Stimulated activated CD8-positive, alpha-beta memory T cell treated with anti-CD3 and anti-CD28 coated beads, Interleukin-7, amount 100 ng/mL, for 1 hour (primary cell): ENCODE measurements at places on chromosomes 13 and 19.

DNA sequence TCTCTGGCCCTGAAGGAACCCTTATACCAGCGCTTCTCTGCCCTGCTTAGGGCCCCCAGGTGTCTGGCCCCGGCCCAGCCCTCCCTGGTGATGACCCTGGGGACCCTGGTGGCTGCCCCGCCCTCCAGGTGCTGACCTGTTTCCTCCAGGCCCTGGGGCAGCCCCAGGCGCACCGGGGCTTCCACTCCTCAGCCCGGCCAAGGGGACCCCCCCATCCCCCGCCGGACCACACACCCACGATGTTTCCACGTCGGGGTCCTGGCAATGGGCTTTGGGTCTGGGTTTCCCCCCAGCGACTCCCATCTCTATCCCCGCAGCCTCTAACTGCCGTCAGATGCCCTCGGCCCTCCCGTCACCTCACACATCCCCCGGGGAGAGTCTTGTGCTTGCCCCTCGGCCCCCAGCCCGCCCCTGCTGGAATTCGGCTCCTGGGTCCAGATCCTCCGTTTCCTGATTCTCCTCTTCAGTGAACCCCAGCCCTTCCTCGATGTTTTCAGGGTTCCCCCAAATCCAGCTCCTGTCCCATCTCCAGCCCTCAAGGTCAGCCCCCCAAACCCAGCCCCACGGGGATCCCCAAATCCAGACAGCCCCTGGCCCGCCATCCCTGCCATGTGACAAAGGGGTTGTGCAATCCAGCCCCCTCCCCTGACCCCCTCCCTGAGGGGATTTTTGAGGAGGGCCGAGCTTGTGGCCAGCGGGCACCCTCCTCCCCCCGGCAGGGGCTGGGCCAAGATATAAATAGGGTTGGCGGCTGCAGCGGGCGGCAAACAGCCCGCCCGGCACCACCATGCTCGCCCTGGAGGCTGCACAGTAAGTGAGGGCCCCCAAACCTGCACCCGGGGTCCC, at the start of gene SPIB:
SPIB (plus strand) TSS at position 763 of the 846 bp plus-strand sequence; CDS start at position 788, 25 bp downstream.
- DNase-seq: no peak

DNA sequence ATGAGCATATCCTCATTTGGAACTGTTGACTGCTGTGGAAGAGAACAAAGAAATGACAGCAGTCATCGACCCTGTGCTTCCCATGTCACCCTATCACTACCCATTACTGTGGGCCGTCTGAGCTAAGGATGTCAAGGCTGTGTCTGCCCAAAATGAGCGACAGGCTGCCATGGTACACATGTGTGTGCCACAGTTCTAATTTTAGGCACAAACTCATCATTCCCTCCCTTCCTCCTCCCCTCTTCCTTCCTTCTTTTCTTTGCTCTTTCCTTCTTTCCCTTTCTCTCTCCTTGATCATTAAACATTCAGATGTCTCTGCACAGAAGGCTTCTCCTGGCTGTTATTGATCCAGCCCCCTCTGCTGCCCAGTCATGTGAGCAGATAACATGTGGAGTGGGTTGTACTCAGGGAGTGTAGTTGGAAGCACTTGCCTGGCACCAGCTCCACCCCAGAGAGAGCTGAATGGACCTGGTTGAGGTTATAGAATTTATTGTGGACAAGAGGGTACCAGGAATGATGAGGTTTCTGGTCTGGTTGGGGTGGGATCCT, 6.3 kb downstream of the FGF9 start:
- no peak for DNase-seq

GRCh38 chr13:21164631-21165030, 11.7 kb downstream of the SKA3 start:
- DNase-seq: no peak

GRCh38 chr13:29593605-29594297, 1.7 kb downstream of the SLC7A1 start:
- no peak for DNase-seq

- DNase-seq: no peak
These were observed 3.4 kb upstream of the HNRNPA1L2 start for GRCh38 chr13:52638666-52639328.
